ENCODE measurements at places on chromosomes 5 and 9.

DNA sequence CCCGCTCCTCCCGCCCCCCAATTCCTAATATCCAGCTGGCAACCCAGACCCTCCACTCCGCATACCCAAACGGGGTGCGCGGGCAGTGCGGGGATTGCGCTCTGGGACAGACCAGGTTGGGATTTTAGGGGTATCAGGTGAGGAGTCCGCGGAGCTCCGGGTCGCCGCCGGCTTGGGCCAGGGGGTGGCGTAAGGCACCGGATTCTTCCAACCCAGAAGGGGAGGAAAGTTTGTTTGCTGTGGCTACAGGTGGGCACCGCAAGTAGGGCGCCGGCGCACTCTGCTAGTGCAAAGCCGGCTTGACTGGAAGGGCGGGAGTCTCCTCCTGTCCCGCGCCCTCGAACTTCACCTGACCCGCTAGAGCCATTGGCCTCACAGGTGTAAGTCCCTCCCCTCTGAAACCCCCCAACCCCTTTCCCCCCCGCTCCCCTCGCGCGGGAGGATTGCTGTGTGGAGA is 709 bp downstream of the IQGAP2 start:
- DNase-seq, result no peak

- no peak for DNase-seq
Observed at GRCh38 chr5:32136342-32136741, 37.8 kb downstream of the GOLPH3 start.

DNA sequence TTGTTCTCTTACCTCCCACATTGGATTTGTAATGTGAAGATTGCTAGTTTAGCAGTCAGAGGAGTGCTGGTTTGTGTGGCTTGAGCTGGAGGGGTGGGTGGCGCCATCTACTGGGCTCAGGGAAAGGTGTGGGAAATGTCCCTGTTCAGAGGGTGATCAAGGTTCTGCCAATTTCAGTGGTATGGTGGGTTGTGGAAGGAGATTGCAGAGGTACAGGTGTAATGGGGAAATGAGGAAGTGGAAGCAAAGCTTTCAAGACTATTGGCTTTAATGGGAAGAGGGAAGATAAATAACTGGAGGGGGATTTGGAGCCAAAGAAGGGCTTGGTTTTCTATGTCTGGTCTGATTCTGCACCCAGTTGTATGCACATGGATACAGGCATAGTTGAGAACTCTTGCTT is 76.4 kb downstream of the OSMR start:
- peak; percentile 29 for DNase-seq

- no peak for DNase-seq
Observed at GRCh38 chr9:113501129-113501686, 37.7 kb downstream of the RGS3 start.

DNA sequence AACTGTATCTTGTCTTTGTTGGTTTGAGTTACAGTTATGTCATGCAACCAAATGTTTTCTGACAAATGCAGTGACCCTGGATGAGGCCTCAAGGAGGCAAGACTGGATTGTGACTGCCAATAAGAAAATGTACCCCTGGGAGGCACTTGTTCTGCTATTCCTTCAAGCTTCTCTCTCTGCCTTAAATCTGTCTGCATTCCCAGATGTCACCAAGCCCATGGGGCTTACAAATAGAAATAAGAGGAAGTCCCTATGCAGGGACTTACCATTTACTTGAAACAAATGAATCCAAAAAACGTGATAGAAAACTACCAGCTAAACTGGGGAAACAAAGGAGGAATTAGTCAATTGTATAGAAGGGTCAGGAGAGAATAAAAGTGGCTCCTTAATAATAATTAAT is 8.2 kb upstream of the PARP8 start:
- DNase-seq, result no peak

- DNase-seq, result no peak
Observed at GRCh38 chr5:139752506-139753473, 42.8 kb upstream of the PSD2 start.

DNA sequence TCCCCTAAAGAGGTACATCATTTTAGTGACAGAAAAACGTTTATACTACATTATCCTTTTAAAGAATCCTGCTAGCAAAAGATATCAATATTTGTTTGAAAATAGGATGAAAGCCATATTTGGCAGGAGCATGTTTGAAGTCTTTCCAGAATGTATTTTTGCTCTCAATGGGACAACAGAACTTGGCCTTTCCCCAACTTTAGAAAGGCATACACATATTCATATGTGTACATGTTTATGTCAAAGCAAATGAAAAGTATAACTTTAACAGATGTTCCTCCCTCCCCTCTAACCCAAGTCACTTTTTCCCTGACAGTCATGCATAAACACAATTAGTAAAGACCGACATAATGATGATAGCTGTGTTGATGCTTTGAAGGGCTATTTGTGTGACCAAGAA is 427.8 kb upstream of the CDH6 start:
- no peak for DNase-seq

DNA sequence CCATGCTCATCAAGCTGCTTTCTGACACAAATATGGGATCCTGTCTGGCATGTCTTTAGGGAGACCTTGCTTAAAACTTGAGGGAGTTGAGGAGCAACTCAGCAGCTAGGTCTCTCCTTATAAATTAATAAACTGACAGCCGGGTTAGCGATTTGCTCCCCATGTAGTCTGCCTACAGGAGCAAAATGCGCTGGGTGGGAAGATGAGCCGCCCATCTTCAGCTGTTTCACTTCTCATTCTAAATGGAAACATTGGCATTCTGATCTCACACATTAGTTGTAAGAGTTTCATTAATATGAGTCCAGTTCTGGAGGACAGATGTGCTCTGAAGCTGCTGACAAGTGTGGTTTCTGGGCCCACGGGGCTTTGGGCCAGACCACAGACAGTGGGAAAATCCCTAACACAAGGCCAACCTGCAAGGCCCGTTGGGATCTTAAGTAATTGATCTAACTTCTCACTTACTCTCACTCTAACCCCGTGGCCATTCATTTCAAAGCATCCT is 197.0 kb downstream of the MCTP1 start:
- DNase-seq, result no peak
